ENCODE measurements at places on chromosomes 2 and 18.
A peak's percentile ranks its signal among the peaks of the same experiment; 100 is the strongest.

GRCh38 chr2:161067846-161068350 is 92.3 kb upstream of the TANK start:
- DNase-seq = no peak

GRCh38 chr2:28437918-28438317 is 45.3 kb downstream of the FOSL2 start:
- no peak for DNase-seq

DNA sequence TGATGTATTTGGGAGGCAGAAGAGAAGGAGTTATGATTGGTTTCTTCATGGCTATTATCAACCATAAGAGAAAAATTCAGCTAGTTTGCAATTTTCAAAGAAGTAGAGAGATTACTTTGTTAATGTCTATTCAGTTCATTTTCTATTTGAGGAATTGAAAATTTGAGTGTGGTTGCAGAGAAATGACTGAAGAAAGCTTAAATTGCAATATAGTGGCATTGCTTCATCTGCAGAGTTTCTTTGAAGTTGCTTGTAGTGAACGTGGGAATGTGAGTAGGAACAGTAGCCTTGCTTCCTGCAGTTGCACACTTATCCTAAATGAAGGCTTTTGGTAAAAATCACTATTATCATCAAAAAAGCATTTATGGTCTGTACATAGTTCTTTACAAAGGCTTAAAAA is 14.7 kb upstream of the CYRIA start:
- DNase-seq = no peak

DNA sequence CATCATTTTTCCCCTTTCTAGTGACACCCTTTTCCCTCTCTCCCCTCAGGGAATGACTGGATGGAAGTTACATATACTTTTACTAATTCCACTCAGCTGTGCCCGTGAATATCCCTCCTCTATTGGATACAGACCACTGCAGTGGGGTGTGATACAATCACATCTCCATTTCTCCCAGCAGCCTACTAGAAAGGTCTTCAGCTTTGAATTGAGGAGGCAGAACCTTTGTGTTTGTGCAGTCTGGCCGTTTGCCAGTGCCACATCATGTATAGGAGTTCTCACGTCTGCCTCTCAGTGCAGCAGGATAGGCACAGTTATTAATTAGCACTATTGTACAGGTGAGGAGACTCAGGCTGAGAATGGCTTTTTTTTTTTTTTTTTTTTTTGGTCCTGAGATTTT is 16.4 kb downstream of the TNFRSF11A start:
- no peak for DNase-seq

GRCh38 chr2:127615511-127616166 is 30.3 kb upstream of the GPR17 start:
- DNase-seq = no peak

GRCh38 chr18:79413426-79413825 is 17.7 kb downstream of the NFATC1 start:
- no peak for DNase-seq

DNA sequence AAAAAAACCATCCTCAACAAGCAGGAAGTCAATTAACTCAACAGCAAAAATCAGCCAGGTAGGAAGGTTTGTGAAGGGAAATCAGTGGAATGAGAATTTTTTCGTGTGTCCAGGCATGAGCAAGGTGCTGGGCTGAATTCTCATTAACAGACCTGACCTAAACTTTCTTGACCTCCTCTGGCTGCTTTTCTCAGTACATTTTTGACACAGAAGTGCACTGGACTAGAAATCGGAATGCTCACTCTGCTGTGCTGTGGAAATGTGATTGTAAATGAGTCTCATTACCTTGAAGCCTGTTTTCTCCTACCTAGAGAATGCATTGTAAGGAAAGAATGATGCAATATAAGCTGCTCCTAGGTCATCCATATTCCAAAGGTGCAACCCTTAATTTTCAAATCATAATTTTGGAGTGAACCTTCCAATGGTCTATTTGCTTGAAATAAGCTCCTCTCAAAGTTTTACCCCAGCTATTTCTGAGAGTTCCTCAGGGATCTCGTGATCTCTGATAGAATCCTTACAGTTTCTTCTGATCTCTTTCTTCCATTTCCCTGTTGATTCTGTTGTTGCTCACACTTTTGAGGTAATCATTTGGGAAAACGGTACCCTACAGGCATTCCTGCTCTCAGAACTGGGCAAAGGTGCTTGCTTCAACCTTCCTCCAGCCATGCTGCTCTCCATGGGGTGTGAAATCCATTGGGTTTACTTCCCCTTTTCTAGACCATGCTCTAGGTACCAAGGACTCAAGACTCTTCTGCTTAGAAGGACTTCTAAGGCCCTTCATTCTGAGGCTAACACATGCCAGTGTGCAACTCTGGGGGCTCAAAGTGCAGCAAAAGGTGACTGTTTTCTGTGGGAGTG is 104.9 kb upstream of the ITPRID2 start:
- DNase-seq = no peak

GRCh38 chr2:219443016-219443696 is 8.5 kb downstream of the SPEG start:
- no peak for DNase-seq

DNA sequence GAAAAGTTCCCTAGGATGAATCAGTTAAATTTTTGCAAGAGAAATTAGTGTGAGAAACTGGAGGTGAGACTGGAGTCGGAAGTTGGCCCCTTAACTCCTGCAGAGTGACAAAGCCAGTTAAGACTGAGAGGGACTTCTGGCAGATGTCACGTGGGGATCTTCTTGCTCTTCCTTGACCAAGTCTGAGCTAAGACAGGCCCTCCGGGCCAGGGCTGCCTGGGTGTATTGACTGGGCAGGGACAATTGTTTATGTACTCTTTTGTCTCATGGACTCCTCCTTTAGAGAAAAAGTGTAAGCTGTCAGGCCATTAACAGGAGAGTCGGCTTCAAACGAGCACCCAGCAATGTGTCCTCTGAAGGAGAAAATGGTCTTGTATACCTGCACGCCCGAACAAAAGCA is 48.6 kb upstream of the RALBP1 start:
- DNase-seq = no peak

GRCh38 chr2:28277466-28277865 is 115.2 kb upstream of the FOSL2 start:
- no peak for DNase-seq

GRCh38 chr2:231037202-231037730 is at the start of gene C2orf72:
TSS of gene C2orf72 (plus strand) at chr2:231037523. CDS start at chr2:231037566, 43 bp downstream.
- DNase-seq = peak; percentile 42

GRCh38 chr2:215830304-215830703 is 183.0 kb downstream of the MREG start:
- no peak for DNase-seq

DNA sequence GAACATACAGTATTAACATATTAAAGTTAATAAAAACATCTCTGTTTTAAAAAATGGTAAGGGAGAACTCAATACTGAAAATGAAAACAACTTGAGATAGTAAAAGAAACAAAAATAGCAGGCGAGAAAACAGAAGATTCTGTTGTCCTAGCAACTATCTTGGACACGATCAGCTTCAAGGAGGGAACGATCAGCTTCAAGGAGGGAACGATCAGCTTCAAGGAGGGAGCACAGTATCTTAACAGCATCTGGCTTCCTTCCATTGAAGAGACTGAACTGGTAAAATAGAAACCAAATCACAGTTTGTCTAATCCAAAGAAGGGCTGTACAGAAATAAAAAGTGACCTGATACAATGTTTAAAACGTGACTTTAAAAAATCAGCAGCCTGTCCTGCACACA is 51.8 kb downstream of the NDUFA10 start:
- no peak for DNase-seq

DNA sequence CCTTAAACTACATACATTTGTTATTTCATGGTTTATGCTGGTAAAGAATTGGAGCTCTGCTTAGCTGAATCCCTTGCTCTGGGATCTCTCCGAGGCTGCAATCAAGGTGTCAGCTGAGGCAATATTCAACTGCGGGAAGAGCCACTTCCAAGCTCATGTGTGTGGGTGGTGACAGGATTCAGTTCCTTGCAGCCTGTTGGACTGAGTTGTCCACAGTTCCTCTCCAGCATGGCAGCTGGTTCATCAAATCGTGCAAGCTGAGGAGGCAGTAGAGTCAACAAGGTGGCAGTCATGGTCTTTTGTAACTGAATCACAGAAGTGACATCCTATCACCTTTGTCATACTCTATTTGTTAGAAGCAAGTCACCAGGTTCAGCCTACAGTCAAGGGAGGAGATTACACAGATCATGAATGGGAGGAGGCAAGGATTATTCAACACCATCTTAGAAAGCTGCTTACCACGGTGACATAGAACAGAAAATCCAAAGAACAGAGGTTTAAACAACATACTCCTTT is 56.9 kb downstream of the CTIF start:
- DNase-seq = no peak

- DNase-seq = no peak
Measured at GRCh38 chr2:19569300-19569791, 210.9 kb upstream of the OSR1 start.

GRCh38 chr2:240913810-240914644 is 7.9 kb downstream of the CROCC2 start:
- DNase-seq = peak; percentile 69

DNA sequence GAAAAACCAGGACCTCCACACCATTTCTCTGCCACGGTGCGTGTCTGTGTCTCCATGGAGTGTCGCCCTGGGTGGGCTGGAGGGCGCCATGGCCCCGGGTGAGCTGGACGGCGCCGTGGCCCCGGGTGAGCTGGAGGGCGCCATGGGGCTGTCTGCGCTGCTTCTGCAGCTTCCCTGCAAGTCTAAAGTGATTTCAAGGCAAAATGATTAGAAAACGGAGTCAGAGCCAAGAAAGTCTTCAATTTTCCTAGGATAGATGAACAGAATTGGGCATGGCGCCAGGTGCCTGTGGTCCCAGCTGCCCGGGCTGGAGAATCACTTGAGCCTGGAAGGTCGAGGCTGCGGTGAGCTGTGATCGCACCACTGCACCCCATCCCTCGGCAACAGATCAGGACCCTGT is 27.7 kb upstream of the NFATC1 start:
- DNase-seq = no peak

DNA sequence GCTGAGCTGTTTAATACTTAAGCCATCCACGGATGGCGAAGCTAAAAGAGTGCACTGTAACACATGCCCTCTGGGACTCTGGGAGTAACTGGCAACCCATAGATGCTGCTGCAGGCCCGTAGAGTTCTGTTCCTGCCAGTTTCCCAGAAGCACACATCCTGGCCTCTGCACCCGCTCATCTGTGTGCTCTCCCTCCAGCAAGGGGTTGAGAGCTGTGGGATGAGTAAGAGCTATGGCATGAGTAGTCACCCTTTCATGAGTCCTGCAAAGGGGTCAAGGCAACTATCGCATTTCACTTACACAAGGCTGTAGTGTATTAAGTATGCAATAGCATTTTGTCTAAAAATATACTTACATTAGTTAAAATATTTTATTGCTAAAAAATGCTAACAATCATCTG is 1341.8 kb upstream of the NXPH2 start:
- peak; percentile 10 for DNase-seq

- no peak for DNase-seq
Measured at GRCh38 chr2:233705911-233706506, 6.7 kb upstream of the UGT1A5 start.

DNA sequence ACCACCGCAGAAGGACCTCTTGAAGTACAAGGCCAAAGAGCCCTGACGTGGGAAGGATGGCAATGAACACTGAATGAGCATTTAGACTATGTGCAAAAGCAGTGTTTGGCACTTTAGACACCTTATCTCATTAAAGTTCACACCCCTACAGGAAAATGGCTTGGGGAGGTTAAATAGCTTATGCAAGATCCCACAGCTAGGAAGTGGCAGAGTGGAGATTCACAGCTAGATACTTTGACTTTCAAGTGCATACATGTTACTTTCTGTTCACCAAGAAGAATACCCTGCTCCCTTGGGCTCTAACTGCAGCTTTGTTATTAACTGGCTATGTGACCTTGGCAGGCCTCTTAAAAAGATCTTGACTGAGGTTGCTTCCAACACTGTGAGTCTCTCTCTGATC is 58.2 kb downstream of the ICOS start:
- DNase-seq = no peak

DNA sequence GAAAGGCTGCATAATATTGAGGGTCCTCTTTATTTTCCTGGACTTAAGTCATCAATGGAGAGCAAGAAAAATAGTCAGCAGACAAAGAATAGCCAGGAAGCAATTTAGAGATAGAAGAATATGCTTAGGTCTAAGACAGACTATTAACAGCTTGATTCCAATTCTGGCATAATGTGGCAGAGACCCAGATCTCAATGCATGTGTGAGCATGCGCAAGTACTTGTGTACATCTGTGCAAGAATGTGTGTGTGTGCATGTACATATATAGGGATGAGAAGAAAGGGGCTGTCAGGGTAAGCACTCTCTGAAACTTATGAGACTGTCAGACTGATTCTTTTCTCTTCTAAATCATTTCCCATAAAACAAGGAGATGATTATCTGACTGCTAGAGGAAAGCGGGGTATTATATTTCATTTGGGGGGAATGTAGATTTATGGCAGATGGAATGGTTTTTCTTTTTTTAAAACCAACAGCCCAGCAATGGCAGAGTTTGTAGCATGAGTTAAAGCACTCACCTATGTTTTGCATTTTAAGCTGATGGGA is 381.3 kb upstream of the SPRED2 start:
- no peak for DNase-seq

- DNase-seq = no peak
Measured at GRCh38 chr2:101781791-101782426, 84.4 kb downstream of the MAP4K4 start.

GRCh38 chr2:138827426-138828054 is 47.4 kb upstream of the NXPH2 start:
- DNase-seq = no peak

GRCh38 chr2:5756272-5756671 is 64.1 kb downstream of the SOX11 start:
- no peak for DNase-seq

- no peak for DNase-seq
Measured at GRCh38 chr2:84924173-84925106, 19.0 kb downstream of the TMSB10 start.

DNA sequence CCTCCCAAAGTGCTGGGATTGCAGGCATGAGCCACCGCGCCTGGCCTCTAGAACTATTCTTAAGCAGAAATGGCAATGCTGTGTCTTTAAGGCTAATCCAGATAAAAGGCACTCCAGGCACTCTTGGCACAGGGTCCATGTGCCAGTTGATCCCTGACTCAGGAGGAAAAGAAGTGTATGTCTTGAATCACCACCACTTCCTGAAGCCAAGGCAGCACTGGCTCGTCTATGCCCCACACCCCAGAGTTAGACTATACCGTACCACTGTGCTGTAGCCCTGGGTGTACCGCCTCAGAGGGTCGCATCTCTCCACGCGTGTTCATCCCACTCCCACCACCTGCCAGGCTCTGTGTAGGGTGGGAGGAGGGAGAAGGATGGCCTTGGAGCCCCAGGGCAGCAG is 9.0 kb downstream of the TNFRSF11A start:
- DNase-seq = peak; percentile 75
